ENCODE measurements at places on chromosomes 1 and 21. TPM values are rescaled to one million over a fixed set of nuclear protein-coding genes. Genes with fewer than 3 reads are reported as not detected.

- peaks cover 4% of the 10 kb centered on the region for H3K4me1 ChIP-seq
- no peak overlapping the region for H3K4me3 ChIP-seq
- H3K36me3 ChIP-seq, result peaks cover 1% of the 10 kb centered on the region
- no peak for DNase-seq
Observed at GRCh38 chr21:14762734-14763694, 216.9 kb upstream of the SAMSN1 start.

DNA sequence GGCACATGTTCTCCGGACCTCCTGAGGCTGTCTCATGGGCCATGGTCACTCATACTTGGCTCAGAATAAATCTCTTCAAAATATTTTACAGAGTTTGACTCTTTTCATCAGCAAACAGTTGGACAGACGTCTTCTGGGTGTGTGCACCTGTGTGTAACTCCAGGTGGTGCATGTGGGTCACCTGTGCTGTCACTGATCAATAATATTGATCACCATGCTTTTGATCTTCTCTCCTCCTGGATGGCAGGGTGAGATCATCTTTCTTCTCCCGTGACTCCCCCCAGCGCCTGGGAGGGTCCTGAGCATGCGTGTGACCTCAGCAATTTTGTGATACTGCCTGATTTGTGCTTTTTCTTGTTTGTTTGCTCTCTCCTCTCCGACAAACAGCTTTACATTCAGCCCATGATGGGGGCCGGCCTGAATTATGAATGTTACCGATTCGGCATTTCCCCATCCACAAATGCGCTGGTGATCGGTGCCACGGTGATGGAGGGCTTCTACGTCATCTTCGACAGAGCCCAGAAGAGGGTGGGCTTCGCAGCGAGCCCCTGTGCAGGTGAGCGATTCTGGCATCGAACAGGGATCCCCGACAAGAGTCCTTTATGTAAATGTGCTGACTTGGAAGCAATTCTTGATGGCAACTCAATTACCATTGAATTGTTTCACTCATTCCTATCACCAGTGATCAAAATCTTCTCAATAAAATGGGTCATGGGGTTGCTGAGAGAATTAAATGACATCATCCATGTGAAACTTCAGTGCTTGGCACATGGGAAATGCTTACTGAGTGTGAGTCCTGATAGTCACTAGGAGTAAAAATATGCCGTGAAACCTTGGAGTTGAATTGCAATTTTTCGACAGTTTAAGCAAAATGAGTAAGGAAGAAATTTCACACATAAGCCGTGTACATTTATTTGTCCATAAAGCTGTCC is 59.6 kb upstream of the FAM3B start:
- H3K27ac ChIP-seq, result no peak overlapping the region
- H3K36me3 ChIP-seq, result no peaks in the 10 kb centered on the region
- DNase-seq, result no peak
- no peak overlapping the region for H3K4me3 ChIP-seq
- H3K4me1 ChIP-seq, result no peaks in the 10 kb centered on the region
- peaks cover 12% of the 10 kb centered on the region for H3K27me3 ChIP-seq

GRCh38 chr1:111769517-111770146 is 13.9 kb downstream of the DDX20 start:
- DNase-seq, result peak; percentile 70
- no peak overlapping the region for H3K27ac ChIP-seq
- H3K4me3 ChIP-seq, result no peak overlapping the region
- no peaks in the 10 kb centered on the region for H3K27me3 ChIP-seq
- H3K36me3 ChIP-seq, result peaks cover 22% of the 10 kb centered on the region

DNA sequence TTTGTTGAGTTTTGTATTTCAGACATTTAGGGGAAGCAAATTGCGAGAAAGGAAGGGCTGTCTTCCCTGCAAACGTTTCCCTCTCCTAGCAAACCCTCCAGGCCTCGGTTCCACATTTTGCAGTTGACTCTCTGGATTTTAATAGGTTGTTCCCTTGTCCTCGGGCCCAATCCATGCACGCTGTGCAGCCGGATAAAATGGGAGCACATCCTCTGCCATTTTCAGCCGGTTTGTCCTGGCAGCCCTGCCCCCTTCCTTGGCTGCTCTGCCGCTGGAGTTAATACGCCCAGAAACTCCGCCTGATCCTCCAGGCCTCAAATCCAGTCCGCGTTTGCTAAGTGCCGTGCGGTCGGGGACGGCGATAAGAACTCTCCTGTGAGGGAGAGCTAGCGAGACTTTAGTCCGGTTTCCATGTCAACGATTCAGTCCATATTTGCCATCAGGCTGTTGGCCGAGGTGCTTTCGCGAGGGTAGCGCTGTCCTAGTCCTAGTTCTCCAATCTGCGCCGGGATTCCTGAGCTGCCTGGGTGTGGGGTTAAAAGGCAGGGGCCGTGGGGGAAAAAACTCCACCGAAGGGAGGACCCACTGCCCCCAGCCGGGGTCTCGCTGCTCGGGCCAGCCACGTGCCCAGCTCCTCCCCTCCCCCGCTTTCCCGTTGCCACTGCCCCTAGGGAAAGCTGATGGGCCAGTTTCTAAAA is 2.9 kb upstream of the ARID1A start:
- H3K27me3 ChIP-seq, result no peaks in the 10 kb centered on the region
- peak overlapping the region; percentile 83 for H3K4me3 ChIP-seq
- H3K27ac ChIP-seq, result peak overlapping the region; percentile 96
- H3K36me3 ChIP-seq, result no peaks in the 10 kb centered on the region

DNA sequence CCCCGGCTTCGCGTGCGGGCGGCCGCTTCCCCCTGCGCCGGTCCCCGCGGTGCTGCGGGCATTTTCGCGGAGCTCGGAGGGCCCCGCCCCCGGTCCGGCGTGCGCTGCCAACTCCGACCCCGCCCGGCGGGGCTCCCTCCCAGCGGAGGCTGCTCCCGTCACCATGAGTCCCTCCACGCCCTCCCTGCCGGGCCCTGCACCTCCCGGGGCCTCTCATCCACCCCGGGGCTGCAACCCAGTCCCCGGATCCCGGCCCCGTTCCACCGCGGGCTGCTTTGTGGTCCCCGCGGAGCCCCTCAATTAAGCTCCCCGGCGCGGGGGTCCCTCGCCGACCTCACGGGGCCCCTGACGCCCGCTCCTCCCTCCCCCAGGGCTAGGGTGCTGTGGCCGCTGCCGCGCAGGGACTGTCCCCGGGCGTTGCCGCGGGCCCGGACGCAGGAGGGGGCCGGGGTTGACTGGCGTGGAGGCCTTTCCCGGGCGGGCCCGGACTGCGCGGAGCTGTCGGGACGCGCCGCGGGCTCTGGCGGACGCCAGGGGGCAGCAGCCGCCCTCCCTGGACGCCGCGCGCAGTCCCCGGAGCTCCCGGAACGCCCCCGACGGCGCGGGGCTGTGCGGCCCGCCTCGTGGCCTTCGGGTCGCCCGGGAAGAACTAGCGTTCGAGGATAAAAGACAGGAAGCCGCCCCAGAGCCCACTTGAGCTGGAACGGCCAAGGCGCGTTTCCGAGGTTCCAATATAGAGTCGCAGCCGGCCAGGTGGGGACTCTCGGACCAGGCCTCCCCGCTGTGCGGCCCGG is 159.2 kb downstream of the RUNX1 start:
- peak overlapping the region; percentile 84 for H3K4me3 ChIP-seq
- peak; percentile 63 for DNase-seq
- H3K36me3 ChIP-seq, result peaks cover 15% of the 10 kb centered on the region
- H3K4me1 ChIP-seq, result peaks cover 50% of the 10 kb centered on the region
- H3K27me3 ChIP-seq, result no peaks in the 10 kb centered on the region

- no peaks in the 10 kb centered on the region for H3K4me1 ChIP-seq
- no peak for DNase-seq
- H3K36me3 ChIP-seq, result no peaks in the 10 kb centered on the region
- H3K27ac ChIP-seq, result no peak overlapping the region
- H3K27me3 ChIP-seq, result peaks cover 60% of the 10 kb centered on the region
Observed at GRCh38 chr1:30682396-30683275, 40.7 kb downstream of the MATN1 start.

- peak overlapping the region; percentile 94 for H3K27ac ChIP-seq
- H3K4me1 ChIP-seq, result peaks cover 68% of the 10 kb centered on the region
- H3K36me3 ChIP-seq, result peaks cover 89% of the 10 kb centered on the region
- peak; percentile 29 for DNase-seq
- peak overlapping the region; percentile 69 for H3K4me3 ChIP-seq
Observed at GRCh38 chr21:31133243-31133830, 95.1 kb upstream of the KRTAP19-8 start.

GRCh38 chr1:201217851-201218250 is 27.2 kb downstream of the IGFN1 start:
- no peak overlapping the region for H3K27ac ChIP-seq
- DNase-seq, result no peak
- no peak overlapping the region for H3K4me3 ChIP-seq
- no peaks in the 10 kb centered on the region for H3K4me1 ChIP-seq
- no peaks in the 10 kb centered on the region for H3K36me3 ChIP-seq

DNA sequence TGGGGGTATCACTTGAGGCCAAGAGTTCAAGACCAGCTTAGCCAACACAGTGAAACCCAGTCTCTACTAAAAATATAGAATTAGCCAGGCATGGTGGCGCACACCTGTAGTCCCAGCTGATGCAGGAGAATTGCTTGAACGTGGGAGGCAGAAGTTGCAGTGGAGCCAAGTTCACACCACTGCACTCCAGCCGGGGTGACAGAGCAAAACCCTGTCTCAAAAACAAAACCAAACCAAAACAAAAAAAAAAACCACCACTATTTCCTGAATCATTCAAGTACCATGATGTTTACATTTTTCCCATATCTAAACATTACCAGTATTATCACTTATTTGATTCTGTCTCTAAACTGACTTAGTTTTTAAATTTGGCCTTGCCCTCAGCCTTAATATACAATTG is 29.5 kb downstream of the TUT4 start:
- H3K27me3 ChIP-seq, result no peaks in the 10 kb centered on the region
- peak overlapping the region; percentile 57 for H3K27ac ChIP-seq
- H3K4me1 ChIP-seq, result peaks cover 25% of the 10 kb centered on the region
- H3K36me3 ChIP-seq, result peaks cover 45% of the 10 kb centered on the region

DNA sequence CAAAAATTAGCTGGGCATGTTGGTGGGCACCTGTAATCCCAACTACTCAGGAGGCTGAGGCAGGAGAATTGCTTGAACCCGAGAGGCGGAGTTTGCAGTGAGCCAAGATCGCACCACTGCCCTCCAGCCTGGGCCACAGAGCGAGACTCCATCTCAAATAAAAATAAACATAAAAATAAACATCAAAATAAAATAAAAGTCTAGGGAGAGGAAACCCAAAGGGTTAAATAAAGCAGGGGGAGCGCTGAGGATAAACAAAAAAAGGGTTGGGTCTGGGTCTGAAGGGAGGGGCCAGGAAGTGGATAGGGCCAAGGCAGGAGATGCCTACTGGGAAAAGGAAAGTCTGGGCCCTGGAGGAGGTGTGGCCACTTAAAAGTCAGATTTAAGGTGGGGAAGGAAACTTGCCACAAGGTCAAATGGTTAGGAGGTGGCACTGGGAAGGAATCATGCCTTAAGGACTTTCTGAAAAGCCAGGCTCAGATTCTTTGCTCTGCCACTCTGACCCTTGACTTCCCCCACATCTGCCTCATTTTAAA is 150.0 kb downstream of the ADSS2 start:
- H3K27ac ChIP-seq, result peak overlapping the region; percentile 10
- no peak for DNase-seq
- H3K4me3 ChIP-seq, result no peak overlapping the region
- H3K4me1 ChIP-seq, result peaks cover 35% of the 10 kb centered on the region

GRCh38 chr1:66505671-66506392 is 28.1 kb upstream of the SGIP1 start:
- H3K4me3 ChIP-seq, result no peak overlapping the region
- peaks cover 26% of the 10 kb centered on the region for H3K27me3 ChIP-seq
- no peaks in the 10 kb centered on the region for H3K36me3 ChIP-seq
- DNase-seq, result no peak

DNA sequence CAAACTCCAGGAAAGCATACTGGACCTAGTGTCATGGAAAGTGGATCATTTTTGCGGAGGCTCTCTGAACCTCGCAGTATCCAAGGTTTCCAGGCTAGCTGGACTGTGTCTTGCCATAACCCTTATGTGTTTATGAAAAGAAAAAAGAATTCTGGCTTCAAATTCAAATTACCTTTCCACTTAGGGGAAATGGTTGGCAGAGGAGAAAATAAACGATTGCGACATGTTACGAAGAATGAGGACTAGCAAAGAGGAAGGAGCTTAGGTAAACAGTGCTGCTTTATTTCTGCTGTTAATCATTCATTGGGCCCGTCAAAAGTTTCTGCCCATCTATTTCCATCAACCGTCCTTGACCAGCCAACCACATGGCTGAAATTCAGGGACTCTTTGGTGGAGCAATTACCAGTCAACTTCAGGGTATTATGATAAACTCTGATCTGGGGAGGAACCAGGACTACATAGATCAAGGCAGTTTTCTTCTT is at the start of gene C4BPA:
C4BPA (plus strand) TSS at position 342 of the 482 bp plus-strand sequence. CDS start 8,793 bp downstream, outside the sequence.
- DNase-seq, result no peak
- no peaks in the 10 kb centered on the region for H3K4me1 ChIP-seq
- H3K36me3 ChIP-seq, result peaks cover 9% of the 10 kb centered on the region
- no peak within 1 kb of the TSS for H3K4me3 ChIP-seq

The KIF14 gene
- 31.6 TPM for total RNA-seq

The CHD5 gene
- 0.67 TPM for total RNA-seq

The PACC1 gene
- 9.0 TPM for total RNA-seq

The DEPDC1 gene
- 24.5 TPM for total RNA-seq

The C1orf115 gene
- total RNA-seq, result 0.73 TPM
